ENCODE measurements at places on chromosomes 2 and 18.

GRCh38 chr2:61582165-61582564, 44.0 kb upstream of the XPO1 start:
- no peak for DNase-seq

- no peak for DNase-seq
Measured at GRCh38 chr18:75240433-75240832, 29.8 kb downstream of the TSHZ1 start.

- DNase-seq, result no peak
Measured at GRCh38 chr2:164642946-164643555, 21.8 kb upstream of the GRB14 start.

DNA sequence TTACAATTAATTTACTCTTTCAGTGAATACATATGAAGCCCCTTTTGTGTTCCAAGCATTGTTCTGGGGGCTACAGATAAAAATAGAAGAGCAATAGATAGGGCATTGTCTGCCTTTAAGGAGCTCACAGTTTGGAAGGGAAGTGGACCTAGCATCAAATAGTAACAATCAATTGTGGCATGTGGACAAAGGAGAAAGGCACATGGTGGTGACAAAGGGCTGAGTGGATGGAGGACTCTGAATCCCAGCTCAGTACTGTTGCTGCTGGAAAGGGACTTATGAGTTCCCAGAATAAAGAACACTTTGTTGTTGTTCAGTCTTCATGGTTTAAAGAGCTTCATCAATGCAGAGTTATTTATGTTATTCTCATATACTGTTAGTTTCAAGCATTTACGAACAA, 217.7 kb downstream of the HRH4 start:
- DNase-seq, result no peak

- DNase-seq, result no peak
Measured at GRCh38 chr18:37663446-37663845, 97.8 kb upstream of the CELF4 start.

GRCh38 chr2:31000970-31001369, 137.3 kb downstream of the GALNT14 start:
- no peak for DNase-seq

DNA sequence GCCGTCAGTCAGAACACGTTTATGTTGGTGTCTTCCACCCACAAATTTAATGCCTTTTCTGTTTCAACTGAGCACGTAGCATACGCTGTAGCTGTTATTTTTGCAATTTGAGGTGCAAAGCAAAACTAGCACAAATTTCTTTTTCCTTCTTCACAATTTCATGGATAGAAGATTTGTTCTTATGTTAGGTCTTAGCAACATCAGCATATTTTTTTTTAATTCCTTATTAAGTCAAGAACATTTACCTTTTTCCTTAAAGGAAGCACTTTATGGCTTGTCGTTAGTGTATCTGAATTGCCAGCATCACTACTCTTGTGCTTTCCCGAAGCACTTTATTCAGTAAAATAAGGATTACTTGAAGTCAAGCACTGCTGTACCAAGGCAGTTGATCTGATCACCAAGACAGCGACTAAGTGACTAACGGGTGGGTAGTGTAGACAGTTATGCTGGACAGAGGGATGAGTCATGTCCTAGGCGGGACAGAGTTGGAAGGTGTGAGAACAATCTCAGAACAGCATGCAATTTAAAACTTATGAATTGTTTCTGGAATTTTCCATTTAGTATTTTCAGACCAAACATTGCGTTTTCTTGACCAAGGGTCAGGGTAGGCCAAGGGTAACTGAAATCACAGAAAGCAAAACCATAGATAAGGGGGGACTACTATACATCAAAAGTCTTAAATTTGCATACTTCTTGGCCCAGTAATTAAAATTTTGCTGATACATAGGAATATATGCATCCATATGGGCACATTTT, 13.3 kb downstream of the BABAM2 start:
- DNase-seq, result peak; percentile 31

- DNase-seq, result no peak
Measured at GRCh38 chr2:75325594-75325993, 126.3 kb upstream of the TACR1 start.

- DNase-seq, result no peak
Measured at GRCh38 chr2:210475706-210476105, 853 bp downstream of the LANCL1 start.

DNA sequence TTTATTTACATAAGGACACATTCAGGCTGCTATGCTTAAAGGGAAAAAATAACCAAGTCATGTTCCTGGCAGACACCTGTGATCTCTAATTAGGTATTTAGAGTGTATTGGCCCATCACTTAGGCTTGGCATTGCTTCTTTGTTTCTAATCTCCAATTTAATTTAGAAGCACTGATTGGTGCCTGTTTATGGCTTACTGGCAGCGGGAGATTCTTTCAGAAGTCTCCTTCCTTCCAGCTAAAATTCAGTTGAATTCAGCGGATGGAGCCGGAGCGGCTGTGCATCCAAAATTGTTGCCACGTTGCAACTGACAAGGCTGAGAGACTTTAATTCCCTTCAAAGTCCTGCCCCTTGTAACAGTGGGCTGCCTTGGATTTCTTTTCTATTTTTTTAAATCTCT, 66.5 kb downstream of the VWA3B start:
- DNase-seq, result no peak

GRCh38 chr18:48391868-48392267, 17.3 kb downstream of the ZBTB7C start:
- no peak for DNase-seq

- no peak for DNase-seq
Measured at GRCh38 chr18:74870950-74871349, 273.3 kb downstream of the ZNF407 start.

GRCh38 chr2:218081695-218082094, 12.6 kb downstream of the RUFY4 start:
- no peak for DNase-seq

DNA sequence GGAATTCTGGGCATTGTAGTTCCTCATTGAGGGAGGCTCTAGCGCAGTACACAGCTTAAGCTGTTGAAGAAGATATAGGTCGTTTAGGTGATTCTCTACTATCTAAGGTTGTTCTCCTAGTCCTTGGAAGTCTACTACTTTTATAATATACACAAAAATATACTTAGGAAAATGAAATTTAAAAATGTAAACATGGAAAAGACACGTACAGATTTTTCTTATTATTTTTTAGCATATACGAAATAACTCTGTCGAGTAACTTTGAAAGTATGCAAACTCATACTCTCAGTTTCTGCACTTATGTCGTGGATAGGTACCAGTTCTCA, 272 bp upstream of the FASTKD1 start:
- DNase-seq, result no peak

- DNase-seq, result no peak
Measured at GRCh38 chr2:204749319-204749718, 204.0 kb downstream of the PARD3B start.

DNA sequence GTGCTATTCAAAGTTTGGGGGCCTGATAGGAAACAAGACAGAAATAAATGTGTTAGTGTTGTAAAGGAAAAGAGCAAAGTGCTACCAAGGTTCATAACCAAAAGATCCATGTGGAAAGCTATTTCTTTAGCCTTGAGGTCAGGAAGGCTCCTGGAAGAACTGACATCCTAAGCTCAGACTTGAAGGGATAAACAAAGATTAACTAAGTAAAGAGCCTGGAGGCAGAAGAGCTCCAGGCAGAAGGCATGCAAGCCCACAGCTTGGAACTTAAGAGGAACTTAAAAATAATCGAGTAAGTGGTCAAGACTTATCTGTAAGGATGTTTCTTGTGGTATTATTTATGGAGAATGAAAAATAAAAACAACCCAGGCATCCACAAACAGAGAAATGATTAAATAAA, 245.0 kb upstream of the MGAT5 start:
- DNase-seq, result no peak

DNA sequence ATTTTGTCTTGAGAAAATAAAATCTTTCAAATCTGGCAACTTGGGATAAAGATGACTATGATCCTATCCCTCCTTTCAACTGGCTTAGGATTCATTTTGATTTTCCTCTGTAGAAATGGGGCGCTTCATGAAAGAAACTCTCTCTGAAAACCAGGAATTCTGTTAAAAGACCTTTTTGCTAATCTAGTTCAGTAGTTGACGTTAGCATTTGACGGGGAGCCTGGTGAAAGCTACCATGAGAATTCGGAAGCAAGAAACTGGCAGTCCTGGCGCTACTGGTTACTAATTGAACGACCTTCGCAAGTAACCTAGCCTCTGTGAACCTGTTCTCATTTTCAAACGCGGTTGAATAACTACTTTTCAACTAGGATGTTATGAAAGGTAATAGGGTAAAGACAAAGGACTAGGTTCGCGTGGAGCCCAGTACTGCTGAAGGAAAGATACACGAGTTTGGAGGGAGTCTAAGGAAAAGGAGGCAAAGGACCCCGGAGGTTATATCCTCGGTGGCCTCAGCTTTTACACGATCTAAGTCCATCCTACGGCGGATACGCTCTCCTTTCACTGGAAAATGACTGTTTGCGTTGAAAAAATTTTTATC, 604 bp upstream of the STK11IP start:
- no peak for DNase-seq

DNA sequence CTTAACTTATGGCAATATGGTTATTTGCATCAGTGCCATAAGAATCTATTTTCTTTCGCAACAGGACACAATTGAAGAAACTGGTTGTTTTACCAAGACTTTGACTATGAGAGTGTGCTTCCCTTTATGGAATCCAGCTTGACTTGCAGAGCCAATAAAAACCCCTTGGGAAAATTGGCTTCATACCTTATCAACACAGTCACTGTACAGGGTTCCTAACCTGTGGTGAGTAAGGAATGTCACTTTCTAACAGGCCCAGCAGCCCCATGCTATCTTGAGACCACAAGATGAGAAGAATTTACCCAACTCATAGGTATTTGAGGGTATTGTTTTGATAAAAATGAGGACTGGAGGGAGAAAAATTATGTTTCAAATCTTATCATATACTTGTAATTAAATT, 418.5 kb upstream of the MAP2 start:
- no peak for DNase-seq

DNA sequence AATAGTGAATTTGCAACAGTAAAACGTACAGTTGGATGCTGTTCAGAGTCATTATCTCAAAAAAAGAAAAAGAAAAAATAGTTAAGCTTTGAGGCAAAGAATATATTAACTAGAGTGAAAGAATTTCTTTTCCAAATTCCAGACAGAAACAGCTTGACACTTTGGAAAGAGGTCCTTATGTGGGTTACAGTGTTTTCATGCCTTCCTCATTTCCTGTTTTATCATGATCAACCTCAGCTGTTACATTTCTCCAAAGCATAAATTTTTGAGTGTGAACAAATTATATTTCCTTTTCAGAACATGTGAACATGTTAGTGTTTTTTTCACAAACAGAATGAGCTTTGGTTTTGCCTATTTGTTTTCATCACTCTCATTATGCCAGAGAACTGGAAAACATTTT, 13.6 kb downstream of the FRZB start:
- no peak for DNase-seq

DNA sequence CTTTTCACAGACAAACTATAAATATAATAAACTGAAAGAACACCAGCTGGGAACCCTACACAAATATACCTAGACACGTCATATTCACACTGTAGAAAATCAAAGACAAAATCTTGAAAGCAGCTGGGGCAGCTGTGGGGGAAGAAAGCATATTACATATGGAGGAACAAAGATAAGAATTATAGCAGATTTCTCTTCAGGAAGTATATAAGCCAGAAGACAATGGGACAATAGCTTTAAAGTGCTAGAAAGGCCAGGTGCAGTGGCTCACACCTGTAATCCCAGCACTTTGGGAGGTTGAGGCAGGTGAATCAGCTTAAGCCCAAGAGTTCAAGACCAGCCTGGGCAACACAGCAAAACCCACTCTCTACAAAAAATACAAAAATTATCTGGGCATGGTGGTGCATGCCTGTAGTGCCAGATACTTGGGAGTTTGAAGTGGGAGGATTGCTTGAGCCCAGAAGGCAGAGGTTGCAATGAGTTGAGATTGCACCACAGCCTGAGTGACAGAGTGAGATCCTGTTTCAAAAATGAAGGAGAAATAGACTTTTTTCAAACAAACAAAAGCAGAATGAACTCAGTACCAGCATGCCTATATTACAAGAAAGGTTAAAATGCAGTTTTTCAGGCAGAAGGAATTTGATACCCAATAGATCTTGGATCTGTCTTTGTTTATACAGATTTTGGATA, 26.8 kb upstream of the ERCC3 start:
- peak; percentile 5 for DNase-seq

DNA sequence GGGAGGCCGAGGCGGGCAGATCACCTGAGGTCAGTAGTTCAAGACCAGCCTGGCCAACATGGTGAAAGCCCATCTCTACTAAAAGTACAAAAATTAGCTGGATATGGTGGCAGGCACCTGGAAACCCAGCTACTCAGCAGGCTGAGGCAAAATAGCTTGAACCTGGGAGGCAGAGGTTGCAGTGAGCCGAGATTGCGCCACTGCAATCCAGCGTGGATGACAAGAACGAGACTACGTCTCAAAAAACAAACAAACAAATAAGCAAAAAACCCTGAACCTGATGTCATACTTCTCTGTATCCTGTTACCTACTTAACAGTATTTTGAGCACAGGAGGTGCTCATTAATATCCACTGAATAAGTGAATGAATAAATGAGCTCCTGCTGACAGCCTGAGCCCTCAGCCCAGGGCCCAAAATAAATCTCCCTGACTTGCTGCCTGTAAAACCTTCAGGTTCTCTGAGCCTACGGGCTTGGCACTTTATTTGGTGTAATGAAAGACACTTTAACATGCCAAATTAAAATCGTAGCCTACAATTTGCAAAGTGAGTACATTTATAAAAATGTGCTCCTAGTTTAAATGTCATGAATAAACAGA, 215.1 kb downstream of the ZNF385B start:
- no peak for DNase-seq

GRCh38 chr2:60907329-60907728, 26.0 kb downstream of the REL start:
- no peak for DNase-seq

DNA sequence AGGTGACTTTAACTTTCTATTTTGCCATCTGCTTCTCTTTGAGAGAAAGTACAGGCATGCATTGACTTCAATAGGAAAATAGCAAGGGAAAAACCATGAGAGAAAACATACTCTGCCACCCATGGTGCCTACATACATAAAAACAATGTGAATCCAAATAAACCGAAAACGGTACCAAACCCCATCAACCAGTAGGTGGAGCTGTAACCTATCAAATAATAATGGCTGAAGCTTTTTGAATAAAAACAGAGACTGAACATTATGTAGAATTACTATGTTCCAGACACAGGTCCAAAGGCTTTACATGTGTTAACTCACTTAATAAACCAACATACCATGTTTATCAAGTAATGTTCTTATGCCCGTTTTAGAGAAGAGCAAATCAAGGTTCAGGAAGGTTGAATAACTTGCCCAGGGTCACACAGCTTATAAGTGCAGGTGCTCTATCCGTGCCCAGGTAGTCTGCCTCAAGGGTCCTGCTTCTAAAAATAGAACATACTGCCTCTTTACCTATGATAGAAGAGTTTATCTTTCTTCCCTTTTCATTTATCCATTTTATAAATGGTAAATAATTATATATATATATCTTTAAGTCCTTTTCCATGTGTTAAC, 293.9 kb upstream of the SYT4 start:
- peak; percentile 63 for DNase-seq

All from suppressor macrophage treated with lipopolysaccharide for 4 hours (primary cell).